A172 (cell line): ENCODE measurements at places on chromosomes 1 and 21. TPM values are rescaled to one million over a fixed set of nuclear protein-coding genes. Genes with fewer than 3 reads are reported as not detected.

TTLL7 gene
- 6.3 and 17.2 TPM in 2 replicates for total RNA-seq

FOXD3 gene
- total RNA-seq, result 0.17 TPM in 1 of 2 replicates, not detected in the other

GRCh38 chr1:7485086-7485780, 285.9 kb upstream of the VAMP3 start:
- DNase-seq, result no peak

DNA sequence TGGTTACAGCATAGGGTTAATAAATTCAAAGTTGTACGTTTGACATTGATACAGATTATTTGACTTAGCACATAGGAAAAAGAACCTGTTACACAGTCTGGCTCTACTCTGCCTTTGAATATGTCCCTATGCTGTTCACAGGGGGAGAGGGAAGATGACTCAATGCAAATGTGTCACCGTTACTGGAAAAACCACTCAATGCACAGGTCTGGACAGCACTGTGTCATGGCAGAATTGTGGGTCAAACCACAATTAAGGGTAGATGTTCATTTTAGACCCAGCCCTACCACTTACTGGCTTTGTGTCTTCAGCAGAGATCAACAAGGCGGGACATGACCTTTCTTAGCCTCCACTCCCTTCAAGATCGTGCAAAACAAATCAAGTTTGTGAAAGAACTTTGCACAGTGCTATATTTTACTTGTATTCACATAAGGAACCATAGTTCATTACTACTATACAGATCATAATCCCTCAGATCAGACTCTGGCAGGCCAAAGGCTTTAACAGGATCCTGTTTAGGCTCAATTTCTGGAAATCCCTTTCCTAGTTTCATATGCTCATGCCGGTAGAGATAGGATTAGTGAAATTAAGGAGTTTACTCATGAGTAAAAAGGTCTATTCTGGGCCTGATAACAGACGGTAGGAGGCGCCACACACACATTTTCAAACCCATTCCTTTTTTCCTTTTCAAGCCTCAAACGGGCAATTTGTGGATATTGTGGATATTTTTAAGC, 22.1 kb downstream of the EIF2D start:
- peak; percentile 88 for DNase-seq

GRCh38 chr1:213162338-213162737, 111.3 kb downstream of the RPS6KC1 start:
- peak; percentile 22 for DNase-seq

GRCh38 chr1:112524251-112524650, 15.5 kb downstream of the WNT2B start:
- DNase-seq, result peak; percentile 12

- DNase-seq, result no peak
These were observed 1.1 kb downstream of the HUNK start for GRCh38 chr21:31873696-31874599.

DNA sequence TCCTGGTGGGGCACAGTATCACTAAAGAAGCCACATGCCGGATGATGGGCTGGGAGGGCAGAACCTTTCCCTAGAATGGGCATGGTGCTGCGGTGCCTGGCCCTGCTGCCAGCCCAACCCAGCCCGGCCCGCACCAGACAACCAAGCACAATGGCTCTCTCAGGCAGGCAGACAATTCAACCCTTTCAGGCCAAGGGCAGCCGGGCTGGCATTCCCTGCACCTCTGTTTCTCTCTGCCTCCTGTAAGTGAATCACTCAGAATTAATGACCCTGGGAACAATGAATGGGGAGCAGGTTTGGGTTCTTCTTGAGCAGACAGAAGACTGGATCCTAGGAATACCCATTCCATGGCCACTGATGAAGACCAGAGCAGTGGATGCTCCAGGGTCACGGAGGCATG, 41.0 kb upstream of the IFFO2 start:
- no peak for DNase-seq

DNA sequence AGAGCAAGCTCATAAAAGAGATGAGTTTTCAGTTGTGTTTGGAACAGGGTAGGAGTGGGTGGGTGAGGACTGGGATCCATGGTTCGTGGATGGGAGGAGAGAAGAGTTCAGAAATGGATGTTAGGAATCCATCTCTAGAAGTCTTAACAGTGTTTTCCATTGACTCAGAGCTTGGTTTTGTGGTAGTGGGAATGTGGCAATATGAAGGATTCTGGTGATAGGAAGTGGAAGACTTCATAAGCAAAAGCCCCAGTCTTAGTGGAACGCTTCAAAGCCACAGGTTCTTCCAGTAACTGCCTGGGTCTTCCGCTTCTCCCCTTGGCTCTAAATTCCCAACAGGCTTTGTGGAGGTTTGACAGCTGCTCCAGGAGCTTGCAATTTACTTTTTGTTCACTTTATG, 167.9 kb downstream of the KCNJ6 start:
- no peak for DNase-seq
